Renal cortex interstitium (tissue), 15 donors: ENCODE measurements at places on chromosomes 5 and 9.

DNA sequence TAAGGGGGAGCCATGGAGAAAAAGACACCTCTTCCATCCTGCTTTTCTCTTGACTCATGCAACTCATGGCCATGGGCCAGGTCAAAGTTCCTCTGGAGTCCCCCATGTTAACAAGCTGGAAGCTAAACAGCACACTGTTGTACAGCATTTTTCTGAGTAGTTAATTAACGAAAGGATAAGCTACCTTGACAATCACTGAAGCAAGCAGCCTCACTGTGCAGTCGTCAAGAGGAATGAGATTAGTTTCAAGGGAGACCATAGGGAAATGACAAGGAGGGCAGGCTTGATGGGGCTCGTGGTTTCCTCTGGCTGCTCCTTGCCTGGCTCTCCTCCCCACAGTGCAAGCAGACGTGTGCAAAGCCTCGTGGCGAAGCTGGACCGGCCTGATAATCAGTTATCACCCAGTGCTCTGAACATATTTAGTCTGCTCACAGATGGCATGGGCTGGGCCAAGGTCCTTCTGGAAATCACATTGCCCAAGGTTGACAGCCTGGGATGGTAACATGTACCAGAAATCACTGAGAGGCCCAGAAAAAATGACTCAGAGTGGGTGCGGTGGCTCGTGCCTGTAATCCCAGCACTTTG, 209.5 kb downstream of the SLIT3 start:
- no peak for DNase-seq

- no peak for DNase-seq
Observed at GRCh38 chr9:129860653-129861446, 25.6 kb downstream of the USP20 start.

- DNase-seq = no peak
Observed at GRCh38 chr9:69885931-69886330, 65.3 kb downstream of the CFAP95 start.

DNA sequence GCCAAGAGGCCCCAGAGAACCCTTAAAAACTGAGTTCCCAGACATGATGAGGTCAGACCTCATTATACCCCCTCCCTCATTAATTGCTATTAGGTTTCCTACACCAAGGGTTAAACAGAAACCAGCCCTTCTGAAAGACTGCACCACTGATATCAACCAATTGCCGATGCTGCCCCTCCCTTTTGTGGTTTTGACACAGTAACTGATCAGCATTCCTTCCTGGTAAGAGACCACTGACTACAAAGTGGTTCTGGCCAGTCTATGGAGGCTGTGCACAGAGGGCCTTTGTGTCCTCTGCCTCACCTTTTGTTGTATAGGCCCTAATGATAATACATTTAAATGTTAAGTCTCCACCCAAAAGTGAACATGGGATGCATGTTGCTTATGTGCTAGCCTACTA, 201.5 kb downstream of the FRMD3 start:
- no peak for DNase-seq

- DNase-seq = no peak
Observed at GRCh38 chr9:131972889-131973288, 106.8 kb downstream of the MED27 start.

GRCh38 chr9:126499005-126499910, 114.5 kb upstream of the LMX1B start:
- DNase-seq = no peak

- no peak for DNase-seq
Observed at GRCh38 chr9:132087438-132088030, 7.9 kb upstream of the MED27 start.

GRCh38 chr5:150517272-150518152, 9.6 kb downstream of the NDST1 start:
- DNase-seq = no peak

GRCh38 chr5:149583394-149583793, 2.1 kb downstream of the ARHGEF37 start:
- DNase-seq = no peak

DNA sequence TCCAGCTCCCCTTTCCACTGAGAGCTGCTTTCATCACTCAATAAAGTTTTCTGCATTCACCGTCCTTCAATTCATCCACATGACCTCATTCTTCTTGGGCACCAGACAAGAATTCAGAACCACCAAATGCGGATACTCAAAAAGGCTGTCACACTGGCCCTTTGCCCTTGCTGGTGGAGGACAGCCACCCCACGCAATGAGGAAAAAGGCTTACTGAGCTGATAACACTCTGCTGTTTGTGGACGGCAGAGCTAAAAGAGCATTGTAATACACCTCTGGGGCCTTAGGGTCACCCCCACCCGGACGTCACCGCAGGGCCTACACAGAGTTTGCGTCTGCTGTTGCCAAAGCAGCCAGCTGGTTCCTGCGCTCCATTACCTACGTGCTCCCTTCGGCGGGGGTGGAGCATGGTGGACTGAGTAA, 51.2 kb upstream of the ZNF608 start:
- DNase-seq = no peak

DNA sequence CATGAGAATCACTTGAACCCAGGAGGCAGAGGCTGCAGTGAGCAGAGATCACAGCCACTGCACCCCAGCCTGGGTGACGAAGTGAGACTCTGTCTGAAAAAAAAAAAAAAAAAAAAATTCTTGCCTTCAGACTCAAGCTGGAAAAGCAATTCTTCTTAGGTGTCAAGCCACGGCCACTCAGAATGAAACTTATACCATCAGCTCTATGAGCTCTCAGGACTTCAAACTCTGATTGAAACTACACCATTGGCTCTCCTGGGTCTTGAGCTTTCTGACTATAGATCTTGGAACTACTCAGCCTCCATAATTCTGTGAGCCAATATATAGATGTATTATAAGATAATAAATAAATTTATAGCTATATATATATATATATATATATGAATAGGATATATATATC, 12.9 kb upstream of the FGF10 start:
- no peak for DNase-seq

DNA sequence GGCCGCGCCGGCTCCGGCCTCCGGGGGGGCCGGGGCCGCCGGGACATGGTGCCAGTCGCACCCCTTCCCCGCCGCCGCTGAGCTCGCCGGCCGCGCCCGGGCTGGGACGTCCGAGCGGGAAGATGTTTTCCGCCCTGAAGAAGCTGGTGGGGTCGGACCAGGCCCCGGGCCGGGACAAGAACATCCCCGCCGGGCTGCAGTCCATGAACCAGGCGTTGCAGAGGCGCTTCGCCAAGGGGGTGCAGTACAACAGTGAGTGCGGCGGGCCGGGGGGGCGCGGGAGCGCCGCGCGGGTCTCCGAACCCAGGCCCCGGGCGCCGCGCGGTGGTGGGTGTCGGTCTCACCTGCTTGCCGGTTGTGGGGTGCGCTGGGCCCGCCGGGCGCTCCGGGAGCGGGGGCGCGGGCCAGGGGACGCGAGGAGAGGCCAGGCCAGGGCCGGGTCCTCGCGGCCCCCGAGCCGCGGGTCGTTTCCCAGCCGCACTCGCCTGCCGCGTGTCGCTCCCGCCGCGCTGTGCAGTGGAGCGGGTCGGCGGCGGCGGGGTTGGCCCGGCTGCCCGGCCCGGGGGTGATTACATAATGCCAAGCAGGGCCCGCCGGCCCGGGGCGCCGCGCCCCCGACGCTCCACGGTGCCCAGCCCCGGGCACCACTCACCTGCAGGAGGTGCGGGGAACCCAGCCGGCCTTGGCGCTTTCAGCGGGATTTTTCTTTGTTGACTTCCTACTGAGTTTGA, 492 bp downstream of the RABL6 start:
- no peak for DNase-seq

DNA sequence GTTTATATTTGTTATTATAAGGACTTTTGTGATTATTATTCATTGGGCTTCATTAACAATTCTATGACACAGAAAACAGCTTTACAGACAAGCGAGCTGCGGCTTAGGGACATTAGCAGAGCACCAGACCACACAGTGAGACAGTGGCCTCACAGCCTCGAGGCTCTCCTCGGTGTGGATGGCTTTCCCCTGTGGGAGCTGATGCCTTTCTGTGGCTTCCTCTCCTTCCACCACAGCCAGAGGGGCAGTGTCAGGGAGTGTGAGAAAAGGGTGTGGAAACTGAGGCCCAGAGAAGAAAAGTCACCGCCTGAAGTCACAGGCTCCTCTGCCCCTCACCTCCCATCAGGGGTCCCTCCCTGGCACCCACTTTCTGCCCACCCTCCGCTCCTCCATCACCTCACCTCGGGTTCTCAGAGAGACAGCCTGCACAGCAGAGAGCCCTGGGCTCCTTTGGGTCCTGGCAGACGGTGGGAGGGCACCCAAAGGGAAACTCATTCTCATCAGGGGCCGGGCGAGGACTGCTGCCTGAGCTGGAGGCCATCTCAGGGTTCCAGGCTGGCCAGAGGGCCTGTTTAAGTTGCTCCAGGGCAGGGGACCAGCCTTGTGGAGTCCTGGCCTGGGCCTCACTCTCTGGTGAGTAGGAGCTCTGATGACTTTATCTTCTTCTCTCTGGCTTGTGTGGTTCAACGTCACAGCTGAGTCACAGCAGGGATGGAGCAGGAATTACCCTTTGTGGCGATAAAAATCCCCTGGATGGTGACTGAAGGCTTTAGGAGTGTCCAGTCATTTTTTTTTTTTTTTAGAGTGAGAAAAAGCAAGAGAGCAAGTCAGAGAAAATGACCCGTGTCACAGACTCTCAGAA, 830 bp downstream of the TRAF1 start:
- no peak for DNase-seq

GRCh38 chr5:173302546-173303155, 25.6 kb downstream of the STC2 start:
- no peak for DNase-seq

GRCh38 chr9:88498880-88499279, 36.1 kb upstream of the NXNL2 start:
- no peak for DNase-seq

- DNase-seq = no peak
Observed at GRCh38 chr9:135888126-135888765, 19.1 kb downstream of the CAMSAP1 start.

DNA sequence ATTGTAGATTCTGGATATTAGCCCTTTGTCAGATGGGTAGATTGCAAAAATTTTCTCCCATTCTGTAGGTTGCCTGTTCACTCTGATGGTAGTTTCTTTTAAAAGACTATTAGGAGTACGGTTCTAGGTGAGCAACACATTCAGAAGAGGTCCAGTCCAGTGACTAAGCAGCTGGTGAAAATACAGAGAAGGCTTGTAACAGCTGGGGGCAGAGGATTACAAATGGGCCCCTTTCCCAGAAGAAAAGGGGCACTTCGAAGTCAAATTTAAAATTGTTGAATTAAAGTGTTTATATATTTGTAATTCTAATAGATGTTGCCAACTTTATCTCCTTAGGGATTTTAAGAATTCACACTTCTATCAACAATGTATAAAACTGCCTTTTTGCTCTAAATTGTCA, 720.5 kb downstream of the TLE4 start:
- DNase-seq = no peak

- DNase-seq = no peak
Observed at GRCh38 chr5:113039934-113040285, 63.3 kb downstream of the DCP2 start.

DNA sequence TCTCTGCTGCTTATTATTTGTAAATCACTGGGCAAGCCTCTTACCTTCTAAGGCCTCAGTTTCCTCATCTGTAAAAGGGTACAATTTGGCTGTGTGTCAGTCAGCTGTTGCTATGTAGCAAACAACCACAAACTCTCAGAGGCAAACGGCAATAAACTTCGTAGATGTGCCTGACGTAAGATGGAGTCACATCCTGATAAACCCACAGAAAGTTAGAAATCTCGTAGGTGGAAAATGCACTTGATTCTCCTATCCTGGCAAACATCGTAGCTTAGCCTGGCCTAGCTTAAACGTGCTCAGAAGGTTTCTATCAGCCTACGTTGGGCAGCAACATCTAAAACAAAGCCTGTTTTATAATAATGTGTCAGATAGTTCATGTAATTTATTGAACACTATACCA, 35.0 kb upstream of the UNC5A start:
- no peak for DNase-seq

GRCh38 chr9:78030553-78031443, 813 bp downstream of the GNAQ start:
- no peak for DNase-seq

DNA sequence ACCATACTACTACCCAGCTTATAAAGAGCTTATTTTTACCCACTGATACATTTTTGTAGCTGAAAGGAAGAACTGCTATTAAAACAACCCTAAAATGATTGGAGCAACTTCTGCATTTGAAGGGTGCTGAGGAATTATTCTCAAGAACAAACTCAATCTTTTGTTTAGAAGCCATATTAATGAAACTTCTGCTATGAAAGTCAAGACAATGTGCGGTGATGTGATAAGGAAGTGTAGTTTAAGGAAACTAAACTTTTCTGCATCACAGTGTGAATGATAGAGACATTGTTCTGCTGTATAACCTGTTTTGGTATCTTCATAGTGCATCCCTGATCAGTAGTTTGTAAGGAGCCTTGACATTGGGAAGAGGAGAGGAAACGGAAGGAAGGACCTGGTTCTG, 408.5 kb downstream of the TMEM38B start:
- no peak for DNase-seq

DNA sequence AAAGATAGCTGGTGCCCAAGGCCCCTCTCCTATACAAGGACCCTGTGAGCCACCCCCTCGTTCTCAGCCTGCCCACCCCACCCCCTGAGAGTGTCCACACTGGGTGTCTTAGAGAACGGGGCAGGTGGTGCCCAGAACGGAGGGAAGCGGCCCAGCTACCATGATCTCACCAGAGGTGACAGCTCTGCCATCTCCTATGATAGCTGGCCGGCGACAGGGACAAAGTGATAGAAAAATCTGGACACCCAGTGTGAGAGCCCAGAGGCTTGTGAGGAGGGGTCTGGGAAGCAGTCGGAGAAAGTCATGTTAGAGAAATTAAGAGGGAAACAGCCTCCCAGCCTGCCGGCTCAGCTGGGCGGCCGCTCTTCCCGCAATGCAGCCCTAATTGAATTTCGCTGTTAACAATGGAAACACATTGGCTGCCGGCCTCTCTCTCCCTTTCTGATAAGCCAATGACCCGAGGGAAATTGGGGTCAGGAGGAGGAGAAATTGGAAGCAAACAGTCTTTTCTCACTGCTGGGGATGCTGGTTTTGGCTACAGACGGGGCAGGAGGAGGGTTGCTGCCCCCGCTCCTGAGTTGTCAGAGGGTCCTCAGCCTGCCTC, 32.3 kb downstream of the HK3 start:
- DNase-seq = no peak

GRCh38 chr5:158278216-158278925, 419.4 kb upstream of the CLINT1 start:
- DNase-seq = no peak

DNA sequence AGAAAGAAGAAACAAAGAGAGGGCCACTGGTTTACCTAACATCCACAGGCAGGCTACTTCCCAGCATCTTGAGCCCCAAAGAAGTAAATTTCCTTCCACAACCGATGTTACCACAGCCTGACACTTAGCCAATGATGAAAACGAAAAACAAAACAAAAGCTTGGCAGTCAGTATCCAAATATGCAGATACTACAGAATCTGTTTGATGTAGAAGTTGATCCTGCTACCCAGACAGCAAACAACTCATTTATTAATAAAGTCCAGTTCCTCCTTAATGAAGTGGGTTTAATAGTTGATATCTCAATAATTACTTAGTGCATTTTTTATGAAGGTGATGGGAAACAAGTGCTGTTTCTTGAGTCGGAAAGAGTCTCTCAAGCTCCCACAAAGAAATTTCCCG, 67.1 kb upstream of the GABRP start:
- DNase-seq = no peak

GRCh38 chr5:73952872-73953271, 326.9 kb downstream of the ARHGEF28 start:
- no peak for DNase-seq

GRCh38 chr9:1337169-1337568, 287.0 kb downstream of the DMRT2 start:
- DNase-seq = no peak
